ENCODE measurements at places on chromosomes 11 and 22. TPM values are rescaled to one million over a fixed set of nuclear protein-coding genes. Genes with fewer than 3 reads are reported as not detected.

NKAPD1 gene
- 17.9 TPM for total RNA-seq

TRPC6 gene
- 10.8 TPM for total RNA-seq

RFPL3 gene
- total RNA-seq, result not detected

CLCF1 gene
- total RNA-seq, result 4.3 TPM

GTSE1 gene
- 0.36 TPM for total RNA-seq

SYCE3 gene
- not detected for total RNA-seq

KRTAP5-9 gene
- not detected for total RNA-seq

CHST1 gene
- 0.55 TPM for total RNA-seq

TRPM5 gene
- not detected for total RNA-seq

- no peak for DNase-seq
Observed at GRCh38 chr11:45264839-45265515, 21.2 kb downstream of the SYT13 start.

GRCh38 chr11:32526760-32527159 is 56.9 kb upstream of the EIF3M start:
- no peak for DNase-seq

DNA sequence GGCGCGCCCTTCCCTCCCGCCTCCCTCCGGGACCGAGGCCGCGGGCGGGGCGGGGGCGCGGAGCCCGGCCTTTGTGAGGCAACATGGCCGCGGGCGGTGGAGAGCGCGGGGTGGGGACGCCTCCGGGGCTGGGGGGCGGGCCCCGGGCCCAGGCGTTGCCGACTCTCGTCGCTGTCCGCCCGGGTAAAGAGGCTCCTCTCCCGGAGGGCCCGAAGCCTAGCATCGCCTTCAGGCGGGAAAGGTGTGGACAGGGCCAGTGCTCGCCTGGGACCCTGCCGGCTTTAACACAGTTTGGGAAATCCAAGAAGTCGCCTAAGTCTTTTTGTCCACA is 369 bp downstream of the DGCR8 start:
- peak; percentile 84 for DNase-seq

GRCh38 chr11:1837171-1838076 is 1.4 kb upstream of the TNNI2 start:
- peak; percentile 82 for DNase-seq

- DNase-seq, result no peak
Observed at GRCh38 chr11:656426-656825, 19.4 kb downstream of the DRD4 start.

DNA sequence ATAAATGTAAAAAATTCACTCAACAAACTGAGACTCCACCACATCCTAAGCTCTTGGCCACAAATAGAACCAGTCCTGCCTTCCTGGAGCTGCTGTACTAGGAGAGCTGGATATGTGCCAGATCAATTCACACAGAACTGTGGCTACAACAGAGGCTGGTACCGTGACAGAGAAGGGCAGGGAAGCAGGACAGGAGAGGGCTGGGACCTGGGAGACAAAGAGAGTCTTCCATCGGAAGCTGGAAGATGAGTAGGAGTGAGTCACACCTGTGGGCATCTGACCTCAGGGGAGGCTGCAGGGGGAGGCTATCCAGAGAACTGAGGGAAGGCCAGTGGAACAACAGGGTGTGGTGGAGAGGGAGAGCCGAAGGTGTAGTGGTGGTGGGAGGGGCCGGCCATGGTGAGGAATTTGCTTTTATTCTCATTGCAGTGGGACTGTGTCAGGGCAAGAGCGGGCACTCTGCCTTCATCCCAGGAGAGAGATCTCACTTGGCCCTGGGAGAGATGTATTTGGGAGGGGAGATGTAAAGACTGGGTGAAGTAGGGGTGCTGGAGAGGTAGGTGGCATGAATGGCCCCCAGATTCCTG is 1.9 kb upstream of the LTBP3 start:
- peak; percentile 69 for DNase-seq

- no peak for DNase-seq
Observed at GRCh38 chr11:87473174-87473573, 435.4 kb downstream of the TMEM135 start.

GRCh38 chr22:48137640-48138039 is 1375.2 kb downstream of the TBC1D22A start:
- DNase-seq, result no peak

GRCh38 chr11:27406498-27407354 is 43.7 kb upstream of the CCDC34 start:
- DNase-seq, result no peak

DNA sequence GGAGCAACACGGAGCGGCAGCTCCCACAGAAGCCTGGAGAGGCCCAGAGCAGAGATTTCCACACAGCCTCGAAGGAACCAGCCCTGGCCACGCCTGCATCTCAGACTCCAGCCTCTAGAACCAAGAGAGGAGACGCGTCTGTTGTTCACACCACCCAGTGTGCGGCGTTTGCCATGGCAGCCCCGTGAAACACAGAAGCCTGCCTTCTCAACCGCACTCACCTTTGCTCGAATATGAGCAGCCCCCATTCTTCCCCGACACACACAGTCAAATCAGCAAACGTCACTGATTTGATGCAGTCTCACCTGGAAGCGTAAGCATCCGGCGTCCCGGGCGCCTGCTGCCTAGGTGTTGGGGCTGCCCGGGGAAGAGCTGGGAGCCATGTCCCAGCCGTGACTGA is 14.2 kb upstream of the TALDO1 start:
- DNase-seq, result no peak

DNA sequence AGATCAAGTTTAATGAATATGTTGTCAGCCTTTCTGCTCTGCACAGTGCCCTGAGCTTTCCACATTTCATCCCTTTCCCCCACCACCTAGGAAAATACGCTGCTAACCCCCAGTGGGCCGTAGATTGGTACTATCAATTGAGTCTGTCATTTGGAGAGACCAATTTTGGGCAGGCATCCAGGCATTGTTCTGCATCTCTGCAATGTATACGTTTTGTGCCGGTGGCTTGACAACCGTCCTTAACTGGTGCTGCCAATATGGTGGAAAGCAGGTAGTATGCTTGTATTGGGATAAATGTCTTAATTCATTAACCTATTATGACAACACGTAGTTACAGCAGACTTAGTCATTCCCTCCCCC is 1.3 kb downstream of the ELMOD1 start:
- no peak for DNase-seq

DNA sequence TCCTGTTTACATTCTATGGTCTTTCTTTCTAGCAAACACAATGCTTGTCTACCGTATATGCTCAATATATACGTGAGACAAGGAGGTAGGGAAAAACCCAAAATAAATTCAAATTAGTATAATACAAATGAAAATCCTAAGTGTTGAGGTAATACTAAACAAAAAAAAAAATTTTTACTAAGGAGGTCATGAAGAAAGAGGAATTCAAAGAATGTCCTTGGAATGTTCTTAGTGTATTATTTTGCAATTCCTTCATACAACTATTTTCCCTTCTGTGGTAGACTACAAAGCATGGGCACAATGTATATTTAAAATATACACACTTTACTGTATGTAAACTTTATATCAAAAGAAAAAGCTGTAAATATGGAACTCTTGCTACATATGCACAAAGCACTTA is 36.4 kb downstream of the PIK3C2A start:
- DNase-seq, result no peak

DNA sequence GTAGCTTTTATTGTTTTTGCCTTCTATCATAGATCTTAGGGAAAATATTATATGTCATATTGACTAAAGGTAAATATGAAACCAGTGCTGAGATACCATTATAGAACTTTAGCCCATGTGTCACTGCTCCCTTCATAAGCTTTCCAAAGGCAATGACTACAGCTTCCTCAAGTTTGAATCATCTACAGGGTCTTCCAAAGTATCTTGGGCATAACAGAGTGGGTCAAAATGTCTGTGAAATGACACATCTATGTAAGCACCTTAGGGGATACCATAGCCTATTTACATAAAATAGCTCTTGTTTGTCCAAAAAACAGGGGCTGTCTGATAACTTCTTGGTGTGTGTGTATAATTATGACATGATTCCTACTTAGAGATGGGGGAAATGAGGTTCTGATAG is 52.5 kb downstream of the RELT start:
- DNase-seq, result no peak

GRCh38 chr11:118916842-118917388 is 8.8 kb downstream of the BCL9L start:
- DNase-seq, result peak; percentile 90
